Suppressor macrophage (primary cell): ENCODE measurements at places on chromosomes 1 and 21.

- no peak for DNase-seq
Measured at GRCh38 chr1:224226849-224227502, 43.9 kb downstream of the DEGS1 start.

DNA sequence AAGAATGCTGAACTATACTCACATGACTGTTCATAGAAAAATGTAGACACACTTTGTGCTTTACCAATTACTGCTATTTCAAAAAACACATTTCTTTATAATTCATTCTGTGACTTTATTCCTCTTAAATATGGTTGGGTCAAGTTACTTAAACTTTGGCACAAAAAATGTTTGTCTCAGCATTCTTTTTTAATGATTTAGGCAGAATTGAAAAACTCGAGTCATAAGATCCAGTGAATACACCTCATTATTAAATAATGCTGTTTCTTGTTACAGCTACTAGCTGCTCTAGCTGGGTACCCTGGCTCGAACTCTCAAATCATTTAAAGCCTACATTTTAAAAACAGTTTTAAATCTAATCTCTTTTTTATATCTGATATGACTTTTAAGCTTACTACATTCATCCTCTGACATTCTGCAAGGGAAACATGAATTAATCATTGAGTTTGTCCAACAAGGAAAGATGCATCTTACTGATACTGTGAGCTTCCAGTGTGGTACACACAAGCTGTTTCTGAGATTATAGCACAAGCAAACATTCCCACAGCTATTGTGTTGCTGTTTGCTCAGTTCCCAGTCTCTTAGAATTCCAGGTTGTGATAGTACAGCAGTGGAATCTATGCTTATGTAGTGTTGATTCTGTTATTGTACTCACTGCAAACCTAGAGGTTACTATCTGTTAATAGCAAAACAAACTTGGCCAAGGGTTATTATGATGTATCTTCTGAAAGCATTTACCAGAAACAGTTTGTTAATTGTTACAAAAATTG is 746.5 kb downstream of the USP25 start:
- DNase-seq: no peak

DNA sequence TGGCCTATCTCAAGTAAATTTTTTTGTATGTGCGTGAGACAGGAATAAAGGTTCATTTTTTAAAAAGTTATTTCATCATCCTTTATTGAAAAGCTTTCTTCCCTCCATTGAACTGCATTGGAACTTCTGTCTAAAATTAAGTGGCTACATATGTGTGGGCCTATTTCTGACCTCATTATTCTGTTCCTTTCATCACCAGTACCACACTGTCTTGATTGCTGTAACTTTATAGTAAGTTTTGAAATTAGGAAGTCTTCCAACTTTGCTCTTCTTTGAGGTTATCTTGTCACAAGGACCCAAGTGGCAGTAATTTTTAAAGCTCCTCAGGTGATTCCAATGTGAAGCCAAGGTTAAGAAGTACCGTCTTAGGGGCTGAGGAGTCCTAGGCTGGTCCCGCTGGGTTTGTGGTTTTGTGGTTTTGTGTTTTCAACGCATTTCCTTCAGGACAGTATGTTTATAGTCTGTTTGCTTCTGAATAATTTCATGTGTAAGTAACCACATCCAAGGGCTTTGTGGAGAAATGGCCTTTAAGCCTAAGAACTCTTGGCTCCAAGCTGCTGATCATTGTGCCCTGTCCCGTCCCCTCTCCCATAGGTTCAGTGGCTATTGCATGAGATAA is 12.4 kb upstream of the SCAF4 start:
- peak; percentile 66 for DNase-seq

- DNase-seq: no peak
Measured at GRCh38 chr1:36691374-36691773, 208.7 kb upstream of the CSF3R start.

GRCh38 chr1:33369764-33370163 is 48.9 kb upstream of the A3GALT2 start:
- DNase-seq: no peak

DNA sequence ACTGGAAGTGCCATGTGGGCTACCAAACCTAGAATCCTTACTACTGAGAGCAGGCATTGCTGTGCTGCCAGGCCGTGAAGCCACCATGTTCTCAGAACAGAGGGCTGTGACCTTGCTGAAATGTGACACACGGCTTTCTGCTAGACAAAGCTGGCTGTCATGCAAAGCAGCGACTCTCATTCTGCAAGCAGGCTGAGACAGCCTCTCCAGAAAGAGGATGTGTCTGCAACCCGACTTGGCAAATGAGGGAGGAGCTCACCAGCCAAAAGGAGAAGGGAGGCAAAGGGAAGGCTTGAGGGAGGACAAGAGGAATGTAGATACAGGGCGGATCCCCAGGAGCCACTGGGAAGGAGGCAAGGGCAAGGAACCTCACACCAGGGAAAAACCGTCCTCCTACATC is 85.7 kb upstream of the KRTAP19-8 start:
- peak; percentile 67 for DNase-seq

DNA sequence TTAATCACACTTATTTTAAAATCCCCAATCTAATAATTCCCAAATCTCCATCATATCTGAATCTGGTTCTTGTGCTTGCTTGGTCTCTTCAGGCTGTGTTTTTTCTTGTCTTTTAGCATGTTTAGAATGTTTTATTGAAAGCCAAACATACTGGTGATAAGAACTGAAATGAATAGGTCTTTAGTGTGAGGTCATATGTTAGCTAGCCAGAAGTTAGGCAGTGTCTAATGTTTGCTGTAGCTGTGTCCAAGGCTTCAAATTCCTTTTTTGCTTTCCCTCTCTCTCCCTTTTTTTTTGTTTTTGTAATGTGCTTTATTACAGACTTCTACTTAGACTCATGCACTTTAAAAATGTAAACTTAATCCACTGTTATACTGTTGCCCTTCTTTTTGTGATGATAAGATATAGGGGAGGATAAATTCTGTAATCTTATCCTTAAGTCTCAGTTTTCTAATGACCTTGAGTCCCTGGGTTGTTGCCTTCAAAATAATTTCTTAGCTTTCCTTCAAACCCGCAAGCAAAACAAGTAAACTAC is 725.1 kb downstream of the BRINP3 start:
- no peak for DNase-seq

GRCh38 chr1:226778657-226779058 is 39.6 kb upstream of the ITPKB start:
- DNase-seq: peak; percentile 74

GRCh38 chr1:190320952-190321351 is 156.7 kb downstream of the BRINP3 start:
- DNase-seq: no peak

- no peak for DNase-seq
Measured at GRCh38 chr1:168991667-168992475, 114.6 kb upstream of the ATP1B1 start.

- DNase-seq: peak; percentile 97
Measured at GRCh38 chr1:39540504-39541031, 36.0 kb downstream of the PABPC4 start.

GRCh38 chr1:4055294-4055967 is 155.4 kb upstream of the C1orf174 start:
- DNase-seq: no peak

- DNase-seq: no peak
Measured at GRCh38 chr1:56429288-56429687, 150.1 kb downstream of the PLPP3 start.

GRCh38 chr1:56146449-56146848 is 432.9 kb downstream of the PLPP3 start:
- no peak for DNase-seq

GRCh38 chr21:33831962-33832659 is 83.5 kb downstream of the ATP5PO start:
- no peak for DNase-seq

DNA sequence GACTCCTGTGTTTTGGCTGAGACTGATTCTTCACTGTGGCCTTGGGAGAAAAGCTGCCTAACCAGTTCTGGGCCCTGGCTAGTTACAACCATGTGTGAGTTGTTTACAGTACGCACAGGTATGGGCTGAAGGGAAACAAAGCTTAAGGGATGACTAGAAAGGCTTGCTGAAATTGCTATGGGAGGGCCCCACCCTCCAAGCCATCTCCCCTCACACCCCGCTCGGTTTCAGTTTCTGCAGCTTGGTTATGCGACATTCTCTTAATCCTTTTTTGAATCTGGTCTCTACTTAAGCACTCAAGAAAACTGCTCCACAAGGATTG is 43.1 kb downstream of the PBX1 start:
- no peak for DNase-seq

DNA sequence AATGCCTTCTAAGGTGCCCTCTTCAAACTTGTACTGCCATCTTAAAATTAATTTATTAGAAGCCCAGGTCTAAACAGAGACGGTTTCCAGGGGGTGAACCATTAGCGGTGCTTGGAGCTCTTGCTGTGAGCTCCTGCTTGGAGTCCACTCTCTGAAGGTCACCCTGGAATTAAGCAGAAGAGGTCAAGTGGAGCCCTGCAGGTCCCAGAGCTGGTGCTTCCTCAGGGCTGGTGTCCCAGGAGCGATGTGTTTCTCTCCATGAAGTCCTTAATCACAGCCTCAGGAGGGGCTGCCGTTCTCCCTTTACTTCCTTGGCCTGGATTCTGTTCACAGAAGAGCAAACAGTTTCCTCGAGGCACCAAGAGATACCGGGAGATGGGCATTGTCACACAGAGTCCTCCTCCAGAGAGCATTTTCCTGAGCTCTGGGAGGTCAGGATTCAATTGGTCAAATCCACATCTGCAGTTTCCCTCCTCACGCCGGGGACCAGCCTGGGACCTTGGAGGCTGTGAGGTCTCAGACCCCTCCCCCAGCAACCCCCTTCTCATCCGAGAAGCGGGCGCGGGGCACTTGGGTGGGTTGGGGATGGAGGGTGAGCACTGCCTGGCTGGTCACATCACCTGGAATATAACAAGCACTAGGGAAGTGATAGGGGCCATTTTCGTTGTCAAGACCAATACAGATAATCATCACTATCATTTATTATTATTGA is 310.4 kb downstream of the AJAP1 start:
- no peak for DNase-seq

- DNase-seq: no peak
Measured at GRCh38 chr1:208479435-208479834, 235.3 kb upstream of the PLXNA2 start.

DNA sequence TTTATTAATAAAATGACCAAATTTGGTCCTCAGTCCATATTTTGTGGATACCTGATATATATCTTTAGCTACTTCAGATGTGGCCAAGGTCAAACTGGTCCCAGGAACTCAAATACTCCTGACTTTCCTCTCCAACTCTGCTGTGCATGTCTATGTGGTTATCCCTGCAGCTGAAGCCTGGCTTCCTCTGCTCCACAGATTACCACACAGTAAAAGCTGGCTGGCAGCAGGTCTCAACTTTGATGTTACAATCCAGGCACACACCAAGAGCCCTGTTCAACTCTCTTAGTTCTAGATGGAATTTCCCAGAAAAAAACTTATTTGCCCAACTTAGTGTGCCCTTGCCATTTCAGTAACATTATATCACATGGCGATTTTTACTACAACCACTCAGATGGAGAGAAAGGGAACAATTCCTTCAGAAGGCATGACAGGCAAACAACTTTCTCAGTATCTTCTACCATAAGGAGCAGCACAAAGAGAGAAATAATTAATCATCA is 479.5 kb downstream of the PLPP3 start:
- no peak for DNase-seq

GRCh38 chr21:44989943-44990780 is 50.3 kb downstream of the SLX9 start:
- DNase-seq: no peak

GRCh38 chr1:47252369-47252768 is 20.3 kb upstream of the TAL1 start:
- no peak for DNase-seq
